Stimulated activated CD4-positive, alpha-beta T cell treated with anti-CD3 and anti-CD28 coated beads, TNF-alpha, amount 100 ng/mL, for 1 hour (primary cell): ENCODE measurements at places on chromosomes 6 and 20.

DNA sequence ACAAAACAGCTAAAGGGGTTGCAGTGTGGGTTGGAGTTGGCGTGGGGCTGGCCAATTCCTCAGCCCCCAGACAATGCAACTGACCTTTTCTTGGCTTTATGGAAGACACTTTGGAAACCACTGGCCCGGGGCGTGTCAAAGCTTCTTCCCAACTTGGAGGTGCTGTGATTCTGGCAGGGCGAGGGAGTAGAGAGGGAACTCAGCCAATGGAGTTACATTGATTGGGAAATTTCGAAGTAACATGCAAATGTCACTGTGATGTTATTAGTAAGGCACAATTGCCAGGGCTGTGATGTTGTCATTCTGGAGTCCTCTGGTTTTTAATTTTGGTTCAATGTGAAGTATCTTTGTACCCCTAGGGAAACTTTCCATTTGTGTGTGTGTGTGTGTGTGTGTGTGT lies 41.5 kb upstream of the EPB41L1 start:
- DNase-seq, result no peak

GRCh38 chr6:125987026-125987617 lies 782 bp downstream of the TRMT11 start:
- no peak for DNase-seq

- DNase-seq, result no peak
These were observed 72.3 kb upstream of the IFNGR1 start for GRCh38 chr6:137291441-137291840.

DNA sequence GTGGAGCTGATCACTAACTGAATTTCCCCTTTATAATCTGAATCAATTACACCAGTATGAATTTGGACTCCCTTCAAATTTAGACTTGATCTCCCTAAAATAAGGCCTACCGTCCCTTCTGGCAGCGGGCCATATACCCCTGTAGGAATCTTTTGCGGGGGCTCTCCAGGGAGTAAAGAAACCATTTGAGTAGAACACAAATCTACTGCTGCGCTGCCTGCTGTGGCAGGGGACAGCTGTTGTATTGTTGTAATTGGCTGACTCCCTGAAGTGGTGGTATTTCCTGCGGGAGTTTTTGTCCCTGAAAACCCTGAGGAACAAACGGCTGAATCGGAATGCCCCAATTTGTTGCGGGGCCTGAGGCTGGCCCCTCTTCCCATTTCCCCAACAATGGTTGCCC lies 16.0 kb upstream of the PTCRA start:
- DNase-seq, result no peak

- no peak for DNase-seq
These were observed 25.3 kb downstream of the MDN1 start for GRCh38 chr6:89794324-89794723.

GRCh38 chr6:31920811-31921210 lies 6.7 kb upstream of the C2 start:
- DNase-seq, result no peak

GRCh38 chr6:137519629-137520176 lies 25.5 kb upstream of the OLIG3 start:
- no peak for DNase-seq

- no peak for DNase-seq
These were observed 220.1 kb downstream of the HACE1 start for GRCh38 chr6:104639668-104640067.

GRCh38 chr20:51749674-51750036 lies 18.5 kb downstream of the ATP9A start:
- DNase-seq, result no peak

- no peak for DNase-seq
These were observed 132.7 kb upstream of the JAG1 start for GRCh38 chr20:10806539-10806938.

DNA sequence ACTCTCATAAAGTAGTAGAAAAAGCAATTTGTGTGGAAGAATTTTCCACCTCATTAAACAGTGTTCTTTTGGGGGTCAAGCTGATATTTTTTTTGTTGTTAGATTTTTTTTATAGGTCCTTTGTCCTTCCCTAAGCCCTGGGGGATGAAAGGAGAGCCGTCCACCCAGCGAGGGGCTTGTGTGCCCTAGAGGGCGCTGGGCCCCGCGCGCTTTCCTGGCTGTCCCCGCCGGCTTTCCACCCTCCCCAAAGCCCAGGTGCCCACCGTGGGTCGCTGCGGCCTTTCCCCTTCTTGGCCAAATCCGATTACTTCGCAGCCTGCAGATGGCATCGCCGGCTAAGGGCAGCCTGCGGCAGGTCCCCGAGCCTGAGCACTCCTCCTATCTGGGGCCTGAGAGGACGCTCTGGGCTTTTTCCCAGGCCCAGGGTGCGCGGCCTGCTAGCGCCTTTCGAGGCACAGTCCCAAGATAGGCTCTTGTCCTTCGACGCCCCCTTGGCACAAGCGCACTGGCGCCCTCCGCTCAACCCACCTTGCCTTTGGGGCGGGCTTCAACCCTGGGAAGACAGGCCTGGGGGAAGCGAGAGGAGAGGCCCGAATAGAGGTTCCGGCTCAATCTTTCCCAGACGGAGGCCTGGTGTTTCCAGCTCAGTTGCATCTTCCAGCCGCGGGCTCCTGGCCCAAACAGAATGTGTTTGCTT lies 33.6 kb downstream of the TFAP2A start:
- DNase-seq, result no peak

DNA sequence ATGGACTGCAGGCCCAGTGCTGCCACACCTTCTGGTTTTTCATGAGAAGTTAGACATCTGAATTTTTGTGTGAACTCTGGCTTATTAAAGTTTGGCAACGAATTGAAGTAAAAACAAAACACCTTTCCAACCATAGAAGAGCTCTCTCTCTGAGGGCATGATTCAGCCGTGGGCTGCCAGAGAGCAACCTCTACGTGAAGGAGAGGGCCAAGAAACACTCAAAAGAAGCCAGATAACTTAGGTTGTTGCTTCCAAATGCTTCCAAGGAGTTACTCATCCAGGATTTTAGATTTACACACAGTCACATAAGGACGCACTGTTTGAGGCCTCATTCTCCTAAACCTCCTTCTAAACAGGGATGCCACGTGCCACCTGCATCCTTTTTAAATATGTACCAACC lies 65.5 kb downstream of the NRN1 start:
- DNase-seq, result no peak

DNA sequence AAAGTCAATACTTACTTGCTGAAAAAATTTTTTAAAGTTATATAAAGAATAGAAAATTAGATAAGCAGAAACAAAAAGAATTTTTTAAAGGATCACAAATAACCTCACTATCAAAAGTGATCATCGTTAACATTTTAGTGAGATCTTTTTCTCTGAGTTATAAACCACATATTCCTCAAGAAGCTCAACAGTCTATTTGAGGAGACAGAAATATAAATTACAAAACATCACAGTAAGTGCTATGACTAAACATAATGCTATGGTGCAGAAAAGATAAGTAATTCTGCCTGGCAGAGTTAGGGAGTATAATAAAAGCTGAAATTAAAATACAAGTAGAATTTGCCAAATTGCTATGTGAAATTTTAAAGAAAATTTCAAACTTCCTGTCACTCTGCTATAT lies 226.7 kb downstream of the LMBRD1 start:
- DNase-seq, result no peak

DNA sequence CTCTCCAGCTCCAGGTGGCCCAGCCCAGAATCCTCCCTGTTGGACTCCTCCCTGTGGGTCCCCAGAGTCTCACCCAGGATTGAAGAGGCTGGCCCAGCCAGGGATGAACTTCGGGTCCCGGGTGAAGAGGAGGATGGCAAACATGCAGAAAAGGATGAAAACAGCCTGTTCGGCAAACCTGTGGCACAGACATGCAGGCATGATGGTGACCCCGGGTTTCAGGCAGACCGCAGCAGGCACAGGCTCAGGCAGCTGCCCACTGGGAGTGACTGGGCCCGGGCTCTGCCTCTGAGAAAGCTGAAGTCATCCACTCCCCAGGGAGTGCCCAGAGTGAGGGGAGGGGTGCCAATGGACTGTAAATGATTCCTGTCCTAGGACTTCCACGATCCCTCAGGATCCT lies 37.5 kb upstream of the OCSTAMP start:
- DNase-seq, result no peak

- no peak for DNase-seq
These were observed 79.9 kb upstream of the CD83 start for GRCh38 chr6:14037402-14038277.

DNA sequence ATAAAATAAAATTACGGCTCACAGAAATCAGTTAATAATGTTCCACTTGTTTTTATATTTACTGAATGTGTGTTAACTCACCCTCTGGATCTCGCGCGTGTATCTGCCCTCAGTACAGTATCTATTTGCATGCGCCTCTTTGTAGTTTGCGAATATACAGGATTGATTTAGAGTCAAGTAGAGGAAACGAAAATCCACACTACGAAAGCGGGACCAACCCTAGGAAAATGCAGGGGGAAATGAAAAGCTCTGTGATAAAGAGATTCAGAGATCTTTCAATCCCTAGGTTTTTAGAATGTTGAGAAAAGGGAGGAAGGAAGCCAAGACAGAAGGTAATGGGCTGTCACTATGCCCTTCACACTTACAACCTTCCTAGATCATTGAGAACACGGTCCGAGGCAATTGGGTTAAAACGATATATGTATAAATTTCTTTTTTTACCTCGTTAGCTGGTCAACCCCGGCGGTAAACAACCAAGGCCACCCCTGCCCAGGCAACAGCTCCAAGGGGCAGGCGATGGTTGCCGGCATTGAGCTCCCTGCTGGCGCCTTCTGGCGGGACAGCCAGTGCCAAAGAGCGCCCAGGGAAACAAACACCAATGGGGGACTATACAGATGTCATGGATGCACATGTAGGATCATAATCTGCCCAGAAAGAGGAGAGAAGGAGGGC lies 792 bp upstream of the FUT9 start:
- no peak for DNase-seq

- no peak for DNase-seq
These were observed 55.4 kb downstream of the IPCEF1 start for GRCh38 chr6:154301086-154301625.

- DNase-seq, result no peak
These were observed 100.2 kb upstream of the SLC35B3 start for GRCh38 chr6:8535519-8535918.

- DNase-seq, result no peak
These were observed 108.4 kb upstream of the SIM1 start for GRCh38 chr6:100573166-100573565.

GRCh38 chr6:159646733-159647132 lies 46.3 kb downstream of the SOD2 start:
- no peak for DNase-seq

GRCh38 chr20:32134026-32134425 lies 24.5 kb downstream of the TM9SF4 start:
- no peak for DNase-seq

DNA sequence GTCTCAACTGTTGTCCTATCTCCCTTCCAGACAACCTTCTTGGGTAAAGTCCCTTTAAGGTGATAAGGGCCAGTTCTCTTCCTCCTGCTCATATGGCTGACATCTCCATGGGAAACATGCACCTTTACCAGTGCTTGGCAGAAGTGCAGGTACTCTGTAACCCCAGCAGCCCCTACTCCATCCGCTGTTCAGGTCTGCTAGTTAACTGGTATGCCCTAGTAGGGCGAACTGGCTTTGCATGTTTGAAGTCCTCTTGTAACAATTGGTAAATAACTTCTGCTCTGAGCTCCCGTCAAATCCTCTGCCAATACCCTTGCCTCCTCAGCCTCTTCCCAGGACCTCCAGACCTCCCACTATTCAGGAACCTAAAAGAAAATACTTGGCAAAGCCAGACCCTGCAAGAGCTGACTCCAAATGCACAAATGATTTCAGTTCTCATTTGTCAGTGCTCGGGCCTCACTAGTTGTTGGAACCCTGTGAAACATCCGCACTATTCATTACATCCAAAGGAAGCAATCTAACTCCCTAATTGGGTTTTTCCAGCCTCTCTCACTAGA lies 703.7 kb downstream of the MAFB start:
- DNase-seq, result no peak

GRCh38 chr6:83853178-83854000 lies at the start of gene RIPPLY2:
RIPPLY2 (plus strand) TSS chr6:83853360; CDS start chr6:83853417, 57 bp downstream.
- DNase-seq, result no peak

- DNase-seq, result no peak
These were observed 121.6 kb upstream of the TIAM2 start for GRCh38 chr6:154873546-154873945.

DNA sequence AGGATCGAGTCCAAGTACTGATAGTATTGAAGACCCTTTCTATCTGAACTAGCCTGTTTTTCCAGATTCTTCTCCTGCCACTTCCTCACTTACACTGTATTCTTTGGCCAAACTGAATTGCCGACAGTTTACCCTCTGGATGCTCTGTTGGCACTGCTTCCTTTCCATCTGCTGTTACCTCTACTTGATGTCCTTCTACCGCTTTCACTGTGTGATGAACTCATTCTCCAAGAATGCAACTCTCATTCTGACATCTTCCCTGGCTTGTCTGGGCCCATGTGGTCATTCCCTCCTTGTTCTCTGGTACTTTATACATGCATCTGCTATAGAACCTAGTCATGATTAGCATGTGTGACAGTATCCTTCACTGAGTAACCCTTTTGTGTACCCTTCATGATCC lies 16.3 kb downstream of the RPRD1B start:
- no peak for DNase-seq

DNA sequence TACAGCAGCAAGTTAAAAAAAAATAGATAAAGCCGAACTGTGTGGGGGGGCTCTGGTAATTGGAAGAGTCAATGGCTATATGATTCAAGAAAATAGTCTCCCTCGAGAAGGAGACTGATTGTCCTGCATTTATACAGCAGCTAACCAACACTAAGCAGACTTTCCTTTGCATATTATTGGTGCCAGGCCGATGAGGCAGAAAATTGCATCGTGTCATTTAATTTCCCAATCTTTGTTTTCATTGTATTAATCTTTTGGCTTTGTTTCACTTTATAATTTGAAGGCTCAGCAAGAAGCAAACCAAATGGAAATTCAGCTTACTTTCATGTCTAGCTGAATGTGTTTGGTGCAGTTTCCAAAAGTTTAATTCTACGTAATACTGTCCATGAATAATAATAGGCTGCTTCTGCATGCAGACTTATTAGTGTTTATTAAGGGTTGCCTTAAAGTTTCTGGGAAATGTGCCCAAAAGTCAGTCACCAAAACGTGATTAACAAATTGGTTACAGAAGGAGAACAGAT lies 258.5 kb downstream of the HACE1 start:
- DNase-seq, result no peak

GRCh38 chr6:150231525-150231850 lies 88.6 kb downstream of the PPP1R14C start:
- DNase-seq, result no peak

DNA sequence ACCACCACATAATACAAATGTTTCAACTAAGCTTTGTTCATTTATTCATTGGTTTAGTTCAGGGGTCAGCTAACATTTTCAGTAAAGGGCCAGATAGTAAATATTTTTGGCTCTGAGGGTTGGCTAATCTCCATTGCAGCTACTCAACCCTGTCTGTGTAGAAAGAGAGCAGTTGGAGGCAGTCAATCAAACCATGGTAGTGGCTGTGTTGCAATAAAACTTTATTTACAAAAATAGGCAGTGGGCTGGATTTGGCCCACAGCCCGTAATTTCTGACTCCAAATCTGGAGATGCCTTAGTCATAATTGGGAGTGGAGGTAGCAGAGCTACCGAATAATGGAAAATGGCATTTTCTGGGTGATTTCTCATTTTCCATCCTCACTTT lies 242.5 kb upstream of the ZFP64 start:
- no peak for DNase-seq
